ENCODE measurements at places on chromosomes 7 and 10.

DNA sequence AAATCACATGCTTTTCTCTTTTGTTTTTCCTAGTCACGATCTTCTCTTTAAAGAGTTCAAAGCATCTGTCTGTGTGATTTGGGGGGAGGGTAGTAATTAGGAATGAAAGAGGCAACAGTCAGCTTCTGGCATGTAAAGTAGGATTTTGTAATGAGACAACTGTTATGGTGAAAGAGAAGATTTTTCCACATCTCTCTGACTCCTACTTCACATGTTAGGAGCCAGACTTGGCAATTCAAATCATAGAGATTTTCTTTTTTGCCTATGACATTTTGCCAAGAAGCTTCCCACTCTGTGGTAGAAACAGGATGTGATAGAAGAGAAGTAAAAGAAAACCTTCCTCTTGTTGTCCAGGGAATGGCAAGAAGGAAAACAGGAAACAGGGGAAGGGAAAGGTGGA lies 38.3 kb upstream of the KLHL7 start:
- DNase-seq = no peak

DNA sequence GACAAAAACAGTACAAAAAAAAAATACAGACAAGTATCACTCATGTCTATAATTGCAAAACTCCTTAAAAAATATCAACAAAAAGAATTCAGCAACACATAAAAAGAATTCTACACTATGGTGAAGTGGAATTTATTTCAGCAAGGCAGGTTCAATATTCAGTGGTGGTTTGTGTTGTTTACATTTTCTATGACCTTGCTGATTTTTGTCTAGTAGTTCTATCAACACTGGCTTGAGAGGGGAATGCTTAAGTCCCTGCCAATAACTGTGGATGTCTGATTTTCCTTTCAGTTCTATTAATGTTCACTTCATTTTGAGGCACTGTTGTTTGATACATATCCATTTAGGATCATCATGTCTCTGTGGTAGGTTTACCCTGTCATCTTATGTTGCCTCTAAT lies 58.5 kb downstream of the CADPS2 start:
- DNase-seq = no peak

DNA sequence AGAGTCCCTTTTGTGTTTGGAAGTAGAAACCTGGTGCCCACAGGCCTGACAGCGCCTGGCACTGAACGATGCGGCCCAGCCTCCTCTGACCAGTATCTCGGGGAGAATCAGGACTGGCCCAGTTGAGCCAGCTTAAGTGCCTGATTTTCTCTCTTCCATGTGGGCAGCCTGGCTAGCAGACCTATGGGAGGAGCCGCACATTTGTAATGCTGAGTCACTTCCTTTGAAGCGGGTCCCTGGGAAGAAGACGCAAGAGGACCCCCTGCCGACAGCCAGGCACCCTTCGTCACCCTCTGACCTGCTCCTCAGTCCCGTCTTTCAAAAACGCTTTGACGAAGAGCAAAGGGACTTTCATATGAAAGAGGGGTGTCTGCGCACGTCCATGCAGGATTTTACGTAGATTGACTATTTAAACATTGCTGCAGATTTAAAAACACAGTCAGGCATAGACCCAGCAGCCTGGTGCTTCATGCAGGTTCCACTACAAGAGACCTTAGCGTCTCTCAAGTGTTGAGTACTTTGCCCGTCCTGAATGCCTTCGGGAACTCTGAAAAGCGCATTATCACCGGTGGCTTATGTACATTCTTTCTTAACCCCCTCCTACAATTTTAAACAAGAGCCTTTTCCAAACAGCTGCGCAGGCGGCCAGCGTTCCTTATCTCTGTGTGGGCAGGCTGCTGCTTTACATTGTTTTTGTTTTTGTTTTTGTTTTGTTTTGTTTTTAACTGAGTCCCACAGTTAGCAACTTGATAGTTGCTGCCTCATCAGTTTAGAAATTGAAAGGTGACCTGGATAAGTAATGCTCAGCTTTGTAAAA lies 36.5 kb upstream of the AP5Z1 start:
- peak; percentile 36 for DNase-seq

- no peak for DNase-seq
Observed at GRCh38 chr10:69413221-69413865, 3.4 kb downstream of the TACR2 start.

GRCh38 chr7:129103561-129104324 lies 40.8 kb upstream of the TSPAN33 start:
- DNase-seq = no peak

DNA sequence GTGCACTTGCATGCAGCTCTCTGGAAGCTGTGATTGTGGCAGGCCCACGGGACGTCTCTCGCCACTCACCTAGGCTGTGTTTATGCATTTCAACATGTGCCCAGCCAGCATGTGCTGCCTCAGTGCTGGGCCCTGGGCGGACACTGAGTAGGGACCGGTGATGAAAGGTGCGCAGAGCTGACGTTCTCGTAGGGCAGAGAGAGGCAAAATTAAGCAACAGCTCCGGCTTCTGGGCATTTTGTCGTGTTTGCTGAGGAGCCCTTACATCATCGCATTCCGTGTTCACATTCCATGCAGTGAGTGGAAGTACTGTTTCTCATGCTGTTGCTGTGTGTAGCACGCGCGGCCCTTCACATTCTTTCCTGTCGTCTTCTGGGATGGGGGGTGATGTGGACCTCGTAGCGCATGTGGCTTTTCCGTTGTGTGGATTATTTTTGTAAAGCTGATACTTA lies 50.5 kb downstream of the PRF1 start:
- DNase-seq = no peak

- no peak for DNase-seq
Observed at GRCh38 chr10:124296121-124296812, 122.5 kb downstream of the OAT start.

- DNase-seq = no peak
Observed at GRCh38 chr10:24722131-24722675, 1.5 kb downstream of the ARHGAP21 start.
